ENCODE measurements at places on chromosomes 12 and 14.

DNA sequence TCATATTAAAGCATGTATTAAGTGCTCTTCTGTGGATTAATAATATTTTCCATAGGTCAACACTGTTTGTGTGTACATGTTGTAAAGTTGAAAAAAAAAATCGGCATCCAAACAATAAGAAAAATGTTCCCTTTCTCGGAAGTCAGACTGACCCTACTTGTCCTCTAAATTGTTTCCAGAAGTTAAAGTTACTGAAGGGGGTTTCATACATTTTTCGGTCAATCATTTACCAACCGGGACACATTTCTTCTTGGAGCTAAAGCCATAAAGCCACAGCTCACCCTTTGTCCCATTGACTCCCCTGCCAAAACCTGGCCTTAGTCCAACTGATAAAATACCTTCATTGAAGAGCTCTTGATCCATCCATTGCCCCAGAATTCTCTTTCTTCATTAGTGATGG, 230.0 kb downstream of the ANO2 start:
- no peak for DNase-seq

- no peak for DNase-seq
Observed at GRCh38 chr14:21267431-21267845, 1.8 kb downstream of the HNRNPC start.

DNA sequence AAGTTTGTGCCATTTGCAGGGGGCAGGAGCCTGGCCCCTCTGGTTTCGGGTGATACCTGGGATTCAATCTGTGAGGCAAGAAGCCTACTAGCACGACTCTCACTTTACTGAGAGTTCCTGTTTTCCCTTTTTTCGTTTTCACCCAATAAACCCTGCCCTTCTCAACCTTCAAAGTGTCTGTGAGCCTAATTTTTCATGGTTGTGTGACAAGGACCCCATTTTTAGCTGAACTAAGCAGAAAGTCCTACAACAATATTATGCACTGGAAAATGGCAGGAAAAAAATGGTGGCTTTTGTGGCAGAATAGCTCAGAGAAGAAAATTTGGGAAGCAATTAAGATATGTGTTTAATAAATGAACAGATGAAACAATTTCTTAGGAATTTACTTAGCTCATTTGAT, 432.1 kb downstream of the C12orf50 start:
- no peak for DNase-seq

GRCh38 chr14:66359500-66359899, 126.7 kb upstream of the CCDC196 start:
- DNase-seq, result no peak

- DNase-seq, result no peak
Observed at GRCh38 chr12:131826097-131826928, 1.9 kb upstream of the MMP17 start.
